ENCODE measurements at places on chromosomes 5 and 9.

DNA sequence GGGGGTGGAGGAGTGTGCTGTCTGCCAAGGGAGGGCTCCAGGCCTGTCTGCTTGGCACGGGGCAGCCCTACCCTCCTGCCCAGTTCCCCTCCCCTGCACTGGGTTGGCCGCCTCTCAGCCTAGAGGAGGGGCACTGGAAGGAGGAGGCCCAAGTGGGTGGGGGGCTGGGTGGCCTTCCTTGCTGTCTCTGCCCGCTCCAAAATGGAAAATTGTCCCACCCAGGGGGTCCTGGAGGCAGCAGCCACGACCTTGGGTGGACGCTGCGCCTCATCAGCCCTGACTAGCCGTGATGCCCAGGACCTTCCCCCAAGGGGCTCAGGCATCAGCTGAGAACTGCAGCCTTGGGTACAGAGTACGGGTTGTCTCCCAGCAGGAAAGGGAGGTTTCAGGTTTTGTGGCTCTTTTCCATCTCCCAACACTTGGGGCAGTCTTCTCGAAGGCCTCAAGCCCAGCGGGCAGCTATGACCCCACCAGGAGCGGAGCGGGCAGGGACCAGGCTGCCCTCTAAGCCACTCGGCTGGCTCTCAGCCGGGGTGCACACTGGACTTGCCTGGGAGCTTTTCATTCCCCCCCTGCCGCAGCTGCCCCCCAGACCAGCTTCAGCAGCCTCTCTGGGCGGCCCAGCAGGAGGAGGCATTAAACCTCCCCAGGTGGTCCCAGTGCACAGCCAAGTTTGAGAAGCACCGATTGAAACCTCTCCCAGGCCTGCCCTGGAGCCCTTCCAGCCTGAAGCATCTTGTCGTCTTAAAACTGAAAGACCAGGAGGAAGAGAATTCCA is 20.6 kb downstream of the NTNG2 start:
- DNase-seq: no peak

GRCh38 chr5:96629774-96630173 is 32.4 kb upstream of the CAST start:
- no peak for DNase-seq

DNA sequence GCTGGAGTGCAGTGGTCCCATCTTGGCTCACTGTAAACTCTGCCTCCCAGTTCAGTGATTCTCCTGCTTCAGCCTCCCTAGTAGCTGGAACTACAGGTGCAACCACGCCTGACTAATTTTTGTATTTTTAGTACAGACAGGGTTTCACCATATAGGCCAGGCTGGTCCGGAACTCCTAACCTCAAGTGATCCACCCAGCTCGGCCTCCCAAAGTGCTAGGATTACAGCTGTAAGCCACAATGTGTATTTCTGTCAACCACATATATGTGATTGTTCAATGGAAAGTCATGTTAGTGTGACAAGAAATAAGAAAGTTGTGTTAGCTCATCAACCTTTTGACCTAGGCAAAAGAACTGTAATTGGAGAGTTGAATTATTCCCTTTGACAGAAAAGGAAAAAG is 677.1 kb upstream of the CHD1 start:
- no peak for DNase-seq

- DNase-seq: no peak
Measured at GRCh38 chr9:468766-469426, 254.2 kb downstream of the DOCK8 start.

DNA sequence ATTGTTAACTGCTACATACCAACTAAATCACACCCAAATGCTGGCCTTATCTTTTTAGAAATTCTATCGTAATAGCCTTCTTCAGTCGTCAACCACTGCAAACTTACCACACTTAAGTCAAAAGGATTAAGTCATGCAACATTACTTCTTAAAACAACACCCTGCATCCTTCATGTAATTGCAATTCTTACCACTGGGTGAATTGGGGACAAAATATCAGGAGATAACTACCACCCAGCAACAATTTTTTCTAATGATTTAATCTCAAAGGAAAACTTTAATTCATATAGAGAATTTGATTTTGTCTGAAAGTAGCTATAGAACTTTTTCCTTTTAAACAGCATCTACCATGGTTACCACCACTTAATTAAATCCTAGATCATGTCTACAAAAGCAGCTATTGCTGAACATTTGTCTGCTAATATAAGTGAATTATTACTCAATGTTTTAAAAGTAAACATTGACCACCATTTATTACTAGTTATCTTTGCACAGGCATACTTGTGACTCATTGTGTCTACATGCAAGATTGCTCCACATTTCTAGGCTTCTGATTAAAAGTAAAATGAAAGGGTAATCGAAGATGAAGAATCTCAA is 10.5 kb downstream of the MLLT3 start:
- no peak for DNase-seq

DNA sequence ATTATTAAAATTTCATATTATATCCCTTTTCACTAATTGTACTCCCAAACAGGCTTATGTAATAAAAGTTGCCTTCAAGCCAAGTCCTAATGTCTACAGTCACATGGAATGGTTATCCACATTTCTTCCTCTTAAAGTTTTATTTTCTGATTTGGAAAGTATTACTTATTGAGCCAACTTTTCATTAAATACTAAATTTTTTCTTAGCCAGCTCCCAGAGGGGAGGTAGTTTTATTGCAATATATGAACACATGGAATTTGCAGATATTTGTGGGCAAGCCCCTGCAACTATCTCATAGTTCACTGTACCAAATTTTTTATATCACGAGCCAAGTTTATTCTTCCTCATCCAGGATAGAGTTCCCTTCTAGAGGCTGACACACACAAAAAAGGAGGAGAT is 332.8 kb upstream of the PTGER4 start:
- DNase-seq: no peak

- no peak for DNase-seq
Measured at GRCh38 chr9:81150016-81150625, 539.2 kb downstream of the TLE1 start.

All from T-helper 9 cell (primary cell).